Erythroblast (primary cell): ENCODE measurements at places on chromosomes 16 and 17.

DNA sequence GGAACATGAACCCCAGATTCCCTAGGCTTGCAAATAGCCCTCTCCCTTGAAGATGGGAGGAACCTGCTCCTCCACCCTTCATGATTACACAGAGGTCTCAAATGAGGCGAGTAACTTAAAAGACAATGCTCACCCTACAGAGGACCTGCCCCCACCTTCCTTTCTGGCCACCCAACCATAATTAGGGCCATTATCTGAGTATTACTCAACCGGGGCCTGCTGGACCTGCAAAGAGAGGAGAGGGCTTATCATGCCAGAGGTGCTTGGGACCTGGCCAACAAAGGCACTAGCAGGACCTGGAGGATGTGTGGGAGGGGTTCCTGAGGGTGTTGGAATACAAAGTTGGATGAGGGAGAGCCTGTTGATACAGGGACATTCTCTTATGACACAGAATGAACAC, 42.4 kb downstream of the RNF157 start:
- DNase-seq = no peak

GRCh38 chr16:73669535-73670274, 621.8 kb upstream of the ZFHX3 start:
- DNase-seq = no peak

GRCh38 chr16:51419768-51420167, 268.7 kb upstream of the SALL1 start:
- no peak for DNase-seq

DNA sequence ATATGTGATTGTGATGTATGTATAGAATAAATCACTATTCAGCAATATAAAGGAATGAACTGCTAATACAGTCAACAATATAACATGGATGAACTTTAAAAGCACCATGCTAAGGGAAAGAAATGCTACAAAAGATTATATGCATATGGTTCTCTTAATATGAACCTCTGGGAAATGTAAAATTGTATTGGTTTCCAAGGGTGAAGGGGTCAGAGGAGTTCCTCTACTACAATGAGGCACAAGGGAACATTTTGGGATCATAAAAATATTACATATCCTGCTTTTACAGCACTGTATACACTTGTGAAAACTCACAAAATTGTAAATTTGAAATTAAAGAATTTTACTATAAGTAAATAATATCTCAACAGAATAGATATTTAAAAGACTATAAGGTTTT, 111.4 kb downstream of the CA10 start:
- DNase-seq = no peak

DNA sequence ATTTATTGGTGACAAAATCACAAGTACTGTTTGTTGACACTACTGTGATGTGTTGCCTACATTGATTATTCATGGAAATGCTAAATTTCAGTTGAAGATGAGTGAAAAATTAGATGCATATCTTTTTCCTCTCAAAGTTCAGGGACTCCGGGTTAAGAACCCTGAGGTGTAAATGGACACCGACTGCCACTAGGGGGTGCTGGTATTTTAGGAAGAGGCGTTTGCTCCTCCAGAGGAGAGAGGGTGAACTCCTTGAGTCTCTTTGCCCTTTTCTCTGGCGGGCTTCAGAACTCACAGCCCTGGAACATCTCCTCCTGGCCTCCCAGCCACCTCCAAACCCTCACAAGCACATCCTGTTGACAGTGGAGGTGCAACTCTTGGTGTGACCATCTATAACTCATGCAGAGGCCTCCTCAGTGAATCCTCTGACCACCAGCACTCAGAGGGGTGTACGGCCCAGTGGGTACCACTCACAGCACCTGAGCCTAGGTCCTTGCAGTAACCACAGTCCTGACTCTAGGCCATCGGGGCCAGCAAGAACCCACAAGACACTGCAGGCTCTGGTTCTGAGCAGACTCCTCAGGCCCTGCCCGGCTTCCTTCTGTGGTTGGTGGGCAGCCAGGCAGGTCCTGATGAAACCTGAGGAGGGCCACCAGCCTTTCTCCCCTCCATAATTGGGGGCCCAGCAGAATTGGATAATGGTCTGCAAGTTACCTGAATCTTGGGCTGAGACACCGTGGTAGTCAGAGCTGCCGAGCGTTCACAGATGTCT, 26.2 kb upstream of the PIK3R5 start:
- peak; percentile 70 for DNase-seq

GRCh38 chr16:49594685-49595498, 221.3 kb downstream of the C16orf78 start:
- DNase-seq = no peak

DNA sequence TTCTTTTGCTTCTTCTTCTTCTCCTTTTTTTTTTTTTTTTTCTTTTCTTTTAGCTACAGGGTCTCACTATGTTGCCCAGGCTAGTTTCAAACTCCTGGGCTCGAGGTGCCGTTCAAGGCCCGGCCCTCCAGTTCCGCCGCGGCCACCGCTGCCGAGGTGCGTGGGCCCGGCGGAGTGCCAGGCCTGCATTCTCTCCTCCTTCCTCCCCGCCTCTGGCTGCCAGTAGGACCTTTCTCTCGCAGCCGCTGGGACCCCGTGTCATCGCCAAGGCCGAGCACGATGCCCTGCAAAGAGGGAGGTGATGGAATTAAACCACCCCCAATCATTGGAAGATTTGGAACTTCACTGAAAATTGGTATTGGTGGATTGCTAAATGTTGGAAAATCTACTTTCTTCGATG, 195.8 kb downstream of the CDRT15L2 start:
- no peak for DNase-seq

DNA sequence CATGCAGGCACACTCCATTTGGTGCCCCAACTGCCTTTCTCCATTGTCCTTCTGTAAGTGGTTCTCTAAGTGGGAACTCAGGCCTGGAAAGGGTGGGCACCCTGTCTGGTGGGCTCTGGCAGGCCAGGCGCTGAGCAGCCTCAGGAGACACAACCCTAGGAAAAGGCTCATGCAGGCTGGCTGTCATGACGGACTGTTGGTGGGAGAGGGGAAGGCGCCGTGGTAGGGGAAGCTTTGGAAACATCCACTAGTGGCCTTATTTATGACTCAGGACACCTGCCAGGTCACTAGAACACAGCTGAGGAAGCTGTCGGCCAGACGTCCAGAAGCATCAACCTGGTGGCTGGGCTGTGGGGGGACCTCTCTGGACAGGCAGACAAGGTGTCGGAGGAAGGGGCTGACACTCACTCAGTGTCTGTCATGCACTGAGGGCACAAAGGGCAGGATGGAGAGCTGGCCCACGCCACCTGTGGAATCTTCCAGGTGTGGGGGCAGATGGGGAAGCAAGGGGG, 216.0 kb downstream of the SEC14L1 start:
- DNase-seq = no peak

DNA sequence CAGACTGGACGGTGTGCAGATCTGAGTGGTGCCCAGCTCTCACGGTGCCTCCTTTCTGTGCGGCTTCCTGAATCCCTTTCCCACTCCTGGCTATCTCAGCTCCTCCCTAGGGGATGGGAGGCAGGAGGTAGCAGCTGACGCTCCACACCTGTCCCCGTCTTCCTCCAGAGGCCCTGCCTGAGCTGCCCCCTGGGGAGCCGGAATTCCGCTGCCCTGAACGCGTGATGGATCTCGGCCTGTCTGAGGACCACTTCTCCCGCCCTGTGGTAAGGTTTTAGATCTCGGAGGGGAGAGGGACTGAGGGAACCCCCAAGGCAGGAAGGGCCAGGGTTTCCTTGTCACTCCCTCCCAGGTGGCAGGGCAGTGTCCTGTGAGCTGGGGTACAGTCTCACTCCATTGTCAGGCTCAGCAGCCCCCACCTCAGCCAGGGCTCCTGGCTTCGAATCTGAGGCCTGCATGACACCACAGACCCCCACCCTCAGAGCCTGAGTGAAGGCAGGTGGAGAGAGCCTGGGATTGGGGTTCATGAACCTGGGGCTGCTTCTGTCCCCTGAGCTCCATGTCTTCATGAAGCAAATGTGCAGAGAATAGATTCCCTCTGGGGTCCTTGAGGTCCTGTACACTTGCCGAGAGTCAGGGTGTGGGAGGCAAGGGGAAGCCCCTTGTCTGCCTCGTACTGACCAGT, 6.6 kb downstream of the DEF8 start:
- no peak for DNase-seq

- no peak for DNase-seq
Observed at GRCh38 chr16:609984-610383, 20.1 kb downstream of the RAB40C start.

- peak; percentile 46 for DNase-seq
Observed at GRCh38 chr16:2465653-2466415, 5.3 kb upstream of the NTN3 start.

DNA sequence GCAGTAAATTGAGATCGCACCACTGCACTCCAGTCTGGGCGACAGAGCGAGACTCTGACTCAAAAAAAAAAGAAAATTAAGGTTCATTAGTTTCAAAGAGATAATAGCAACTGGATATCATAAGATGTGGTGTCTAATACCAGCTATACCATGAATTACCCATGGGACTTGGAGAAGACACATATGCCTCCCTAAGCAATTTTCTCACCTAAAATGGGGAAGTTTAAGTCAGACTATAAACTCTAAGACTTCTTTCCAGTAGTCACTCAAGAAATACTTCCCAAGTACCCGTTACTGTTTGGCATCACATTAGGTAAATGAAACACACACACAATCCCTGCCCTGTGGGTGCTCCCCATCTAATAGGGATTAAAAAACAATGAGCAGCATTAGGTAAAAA, 22.6 kb downstream of the SMURF2 start:
- DNase-seq = no peak

DNA sequence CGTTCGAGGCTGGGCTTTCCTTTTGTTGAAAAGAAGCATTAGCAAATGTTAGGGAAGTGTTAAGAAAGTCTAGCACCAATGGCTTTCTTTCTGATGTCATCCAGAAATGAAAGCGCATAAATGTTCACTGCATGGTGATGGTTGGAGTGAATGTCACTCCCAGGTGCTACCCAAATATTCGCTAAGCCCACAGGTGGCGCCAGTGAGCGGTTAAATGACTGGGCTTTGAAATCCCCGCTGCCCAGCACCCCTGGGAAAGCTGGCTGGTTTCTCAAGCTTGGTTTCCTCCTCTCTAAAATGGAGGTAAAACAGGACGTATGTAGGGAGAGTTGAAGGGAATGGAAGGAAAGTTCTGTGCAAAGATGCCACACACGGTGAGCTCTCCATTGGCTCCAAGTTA, 104.4 kb downstream of the IRX5 start:
- peak; percentile 10 for DNase-seq

DNA sequence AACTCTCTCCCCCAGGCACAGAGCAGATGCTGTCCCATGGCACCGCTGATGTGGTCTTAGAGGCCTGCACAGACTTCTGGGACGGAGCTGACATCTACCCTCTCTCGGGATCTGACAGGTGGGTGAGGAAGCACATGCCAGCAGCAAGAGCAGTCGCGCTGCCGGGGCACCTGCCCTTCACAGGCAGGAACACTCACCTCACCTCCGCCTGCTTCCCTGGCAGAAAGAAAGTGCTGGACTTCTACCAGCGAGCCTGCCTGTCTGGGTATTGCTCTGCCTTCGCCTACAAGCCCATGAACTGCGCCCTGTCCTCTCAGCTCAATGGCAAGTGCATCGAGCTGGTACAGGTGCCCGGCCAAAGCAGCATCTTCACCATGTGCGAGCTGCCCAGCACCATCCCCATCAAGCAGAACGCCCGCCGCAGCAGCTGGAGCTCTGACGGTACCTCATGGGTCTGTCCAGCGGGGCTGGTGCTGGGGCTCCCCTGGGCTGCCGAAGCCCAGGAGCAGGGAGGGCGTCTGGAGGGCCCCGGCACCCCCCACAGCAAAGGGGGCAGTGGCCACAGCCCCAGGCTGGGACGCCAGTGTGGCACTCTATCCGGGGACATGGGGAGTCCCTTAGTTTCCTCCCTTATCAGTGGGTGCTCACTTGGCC, 21.7 kb downstream of the CASKIN2 start:
- no peak for DNase-seq

GRCh38 chr17:67449065-67449464, 72.0 kb downstream of the PITPNC1 start:
- DNase-seq = no peak

- DNase-seq = no peak
Observed at GRCh38 chr17:63716426-63716825, 16.5 kb upstream of the LIMD2 start.

- no peak for DNase-seq
Observed at GRCh38 chr16:88376835-88377726, 5.7 kb upstream of the ZNF469 start.

DNA sequence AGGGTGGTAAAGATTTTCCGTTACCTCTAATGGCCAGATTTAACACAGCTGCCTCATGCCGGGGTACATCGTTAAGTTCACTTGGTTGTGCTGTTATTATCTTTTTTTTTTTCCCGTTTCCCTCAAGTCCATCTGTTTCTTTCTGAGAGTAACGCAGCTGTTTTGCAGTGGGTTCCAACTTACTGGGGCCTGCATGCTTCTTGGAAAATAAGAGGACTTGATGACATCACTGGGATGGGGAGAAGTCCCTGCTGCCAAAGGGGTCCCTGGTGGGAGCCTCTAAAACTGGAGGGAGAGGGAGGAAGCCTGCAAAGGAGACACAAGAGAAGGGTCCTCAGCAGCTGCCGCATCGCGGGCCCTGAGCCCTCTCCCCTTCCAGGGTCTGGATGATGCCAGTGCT, 77.8 kb upstream of the NOL11 start:
- DNase-seq = no peak

- no peak for DNase-seq
Observed at GRCh38 chr16:84380405-84380804, 12.1 kb downstream of the ATP2C2 start.

DNA sequence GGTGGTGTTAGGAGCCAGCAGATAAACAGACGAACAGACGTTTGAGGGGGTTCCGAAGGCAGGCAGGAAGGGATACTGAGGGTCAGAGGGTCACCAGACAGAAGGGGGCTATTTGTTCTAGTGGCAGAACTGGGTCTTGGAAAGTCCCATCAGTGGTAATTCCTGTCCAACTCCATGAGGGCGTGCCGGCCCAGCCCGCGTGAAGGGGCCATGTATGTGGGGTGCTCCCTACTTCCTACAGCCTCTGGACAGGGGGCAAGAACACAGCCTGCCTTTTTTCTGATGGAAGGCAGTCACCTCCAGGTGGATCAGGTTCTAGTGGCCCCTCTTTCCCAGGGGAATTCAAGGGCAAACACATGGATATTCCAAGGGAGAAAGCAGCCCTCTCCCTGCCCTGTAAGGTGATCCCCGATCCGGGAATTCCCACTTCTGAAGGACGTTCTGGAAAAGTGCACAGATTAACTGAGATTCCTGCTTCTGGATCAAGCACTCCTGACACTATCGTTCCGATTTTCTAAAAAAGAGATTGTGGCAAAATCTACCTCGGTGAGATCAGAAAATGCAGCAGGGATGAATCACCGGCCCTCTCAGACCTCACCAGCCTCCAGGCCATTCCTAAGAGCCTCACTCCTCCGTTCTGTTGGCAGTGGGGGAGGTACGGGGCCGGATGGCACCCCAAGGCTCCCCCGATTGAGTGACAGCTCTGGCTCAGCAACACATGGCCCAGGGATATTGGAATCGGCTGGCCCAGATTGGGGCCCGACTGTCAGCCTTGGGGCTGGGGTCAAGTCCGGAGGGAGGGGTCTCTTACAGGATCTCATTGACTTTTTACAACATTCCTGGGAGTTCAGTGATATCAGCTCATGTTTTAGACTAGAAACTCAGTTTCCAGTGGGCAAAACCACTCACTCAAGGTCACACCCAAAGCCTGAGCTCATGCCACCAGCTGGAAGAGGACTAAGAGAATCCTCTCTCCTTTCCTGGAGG, 12.4 kb downstream of the STX1B start:
- DNase-seq = no peak

GRCh38 chr17:35666070-35666469, 65.4 kb upstream of the RASL10B start:
- no peak for DNase-seq
